HCT116 (cell line): ENCODE measurements at places on chromosomes 1 and 21. TPM values are rescaled to one million over a fixed set of nuclear protein-coding genes. Genes with fewer than 3 reads are reported as not detected.

The HRNR gene
- not detected for total RNA-seq

- DNase-seq = no peak
Observed at GRCh38 chr1:65170511-65171142, 22.6 kb downstream of the AK4 start.

GRCh38 chr1:60402816-60403215 is 329.2 kb upstream of the C1orf87 start:
- no peak for DNase-seq

DNA sequence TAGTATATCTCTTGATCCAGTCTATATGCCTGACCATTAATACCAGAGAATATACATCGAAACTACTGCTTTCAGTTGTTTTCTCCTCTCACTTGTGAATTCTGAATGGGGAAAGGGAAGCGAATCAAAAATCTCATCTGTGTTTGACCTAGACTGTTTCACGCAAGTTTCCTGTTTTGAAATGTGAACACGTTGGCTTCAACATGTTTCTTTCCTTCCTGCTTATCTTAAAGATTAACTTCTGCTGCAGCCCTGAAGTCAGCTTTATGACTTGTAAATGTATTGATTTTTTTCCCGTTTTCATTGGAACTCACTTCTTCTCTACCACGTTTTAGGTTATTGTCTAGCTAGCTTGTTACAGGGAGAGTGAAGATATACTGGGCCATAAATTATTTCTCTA is 49.9 kb downstream of the SNX27 start:
- no peak for DNase-seq
